ENCODE measurements at places on chromosomes 7 and 10.

- no peak for DNase-seq
Measured at GRCh38 chr7:2983586-2983985, 60.1 kb downstream of the CARD11 start.

GRCh38 chr7:45582136-45582749 lies 8.1 kb downstream of the ADCY1 start:
- peak; percentile 16 for DNase-seq

DNA sequence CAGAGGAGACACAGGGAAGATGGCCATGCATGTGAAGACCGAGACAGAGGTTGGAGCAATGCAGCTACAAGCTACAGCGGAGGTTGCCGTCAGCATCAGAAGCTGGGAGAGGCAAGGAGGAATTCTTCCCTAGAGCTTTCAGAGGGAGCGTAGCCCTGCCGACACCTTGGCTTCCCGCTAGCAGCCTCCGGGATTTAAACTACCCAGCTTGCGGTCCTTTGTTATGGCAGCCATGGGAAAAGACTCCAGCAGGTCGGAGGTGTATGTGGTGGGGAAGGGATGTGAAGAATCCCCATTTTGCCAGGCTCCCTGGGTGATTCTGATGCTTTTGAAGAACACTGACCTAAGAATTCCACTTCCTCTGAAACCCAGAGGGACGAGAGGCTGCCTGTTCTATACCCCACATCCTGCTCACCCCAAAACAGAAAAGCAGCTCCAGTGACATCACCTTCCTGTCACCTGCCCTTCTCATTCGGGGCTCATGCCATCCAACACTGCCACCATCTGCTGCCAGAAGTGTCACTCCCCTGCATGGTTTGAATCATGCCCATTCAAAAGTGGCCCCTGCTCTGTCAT lies 3.3 kb upstream of the SEPHS1 start:
- DNase-seq = no peak

- no peak for DNase-seq
Measured at GRCh38 chr10:3692387-3692999, 92.5 kb downstream of the KLF6 start.

- DNase-seq = peak; percentile 68
Measured at GRCh38 chr7:64183126-64183742, 23.8 kb upstream of the ZNF735 start.

- no peak for DNase-seq
Measured at GRCh38 chr7:117587931-117588330, 108.1 kb downstream of the CFTR start.

DNA sequence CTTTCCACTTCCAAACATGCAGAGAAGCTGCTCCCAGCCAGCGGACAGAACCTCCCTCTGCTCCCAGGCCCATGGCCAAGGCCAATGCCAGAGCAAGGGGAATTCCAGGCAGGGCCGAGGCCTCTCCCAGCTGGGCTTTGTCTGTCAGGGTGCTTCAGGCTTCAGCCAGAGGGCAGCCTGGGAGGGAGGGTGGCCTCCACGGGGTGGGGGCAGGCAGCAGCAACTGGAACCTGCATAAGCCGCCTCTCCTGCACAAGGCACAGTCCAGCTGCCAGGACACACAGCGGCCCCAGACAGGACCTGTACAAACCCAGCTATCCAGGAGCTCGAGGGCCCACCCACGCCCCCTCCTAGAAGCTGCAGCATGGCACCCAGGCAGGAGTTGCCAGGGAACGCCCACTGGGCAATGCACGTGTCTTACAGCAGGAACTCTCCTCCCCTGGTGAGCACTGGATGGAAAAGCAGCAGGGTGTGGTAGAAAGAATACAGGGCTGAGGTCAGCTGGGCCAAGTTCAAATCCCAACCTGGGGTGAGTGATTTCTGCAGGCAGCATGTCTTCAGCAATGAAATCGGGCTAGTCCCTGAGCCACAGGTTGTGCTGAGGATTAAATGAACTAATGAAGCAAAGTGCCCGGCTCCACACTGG lies 7.6 kb downstream of the FAM53B start:
- DNase-seq = no peak

DNA sequence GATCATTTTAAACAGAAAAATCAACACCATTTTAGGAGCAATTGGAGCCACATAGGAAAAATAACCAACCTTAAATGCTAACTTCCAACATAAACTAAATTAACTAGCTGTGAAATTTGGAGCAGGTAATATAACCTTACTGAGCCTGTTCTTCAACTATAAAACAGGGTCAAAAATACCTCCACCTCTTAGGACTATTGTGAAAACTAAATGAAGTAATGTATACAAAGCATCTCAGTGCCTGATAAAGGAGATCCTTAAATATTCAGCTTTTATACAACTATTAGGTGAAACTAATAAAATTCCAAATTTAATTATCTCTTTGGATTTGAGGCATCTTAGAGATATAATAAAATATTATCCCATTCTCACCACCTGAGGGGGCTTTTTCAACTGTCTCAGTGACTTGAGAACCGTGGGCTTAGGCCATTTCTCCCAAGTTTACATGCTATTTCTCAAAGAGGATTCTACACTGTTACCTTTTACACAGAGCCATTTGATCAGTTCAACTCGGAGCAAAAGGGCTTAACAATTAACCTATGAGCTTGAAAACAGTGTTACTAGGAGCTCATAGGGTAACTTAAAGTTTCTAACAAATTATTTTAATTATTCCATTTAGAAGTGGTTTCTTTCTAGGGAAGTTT lies 165.0 kb upstream of the ASAH2 start:
- no peak for DNase-seq

- DNase-seq = no peak
Measured at GRCh38 chr7:94375691-94376090, 19.0 kb upstream of the COL1A2 start.

GRCh38 chr7:122546496-122546895 lies 152.4 kb downstream of the RNF133 start:
- no peak for DNase-seq

- no peak for DNase-seq
Measured at GRCh38 chr7:116679500-116679899, 7.5 kb downstream of the MET start.

DNA sequence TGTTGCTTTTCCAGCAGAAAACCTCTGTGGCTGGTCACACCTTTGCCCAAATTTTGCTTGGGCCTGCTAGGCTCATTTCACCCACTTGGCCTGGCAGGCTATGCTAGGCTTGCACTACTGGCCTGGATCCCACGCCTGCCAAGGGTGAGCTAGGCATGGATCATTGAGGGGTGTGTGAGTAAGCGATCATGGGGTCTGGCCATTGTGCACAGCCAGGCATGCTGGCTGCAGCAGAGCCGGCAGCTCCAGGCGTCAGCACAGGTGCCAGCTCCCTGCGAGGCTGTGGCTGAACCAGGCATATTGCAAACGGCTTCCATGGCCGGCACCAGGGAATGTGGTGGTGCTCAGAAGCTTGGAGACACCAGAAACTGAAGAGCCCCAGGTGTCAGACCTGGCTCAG lies 19.2 kb downstream of the CFAP70 start:
- no peak for DNase-seq

DNA sequence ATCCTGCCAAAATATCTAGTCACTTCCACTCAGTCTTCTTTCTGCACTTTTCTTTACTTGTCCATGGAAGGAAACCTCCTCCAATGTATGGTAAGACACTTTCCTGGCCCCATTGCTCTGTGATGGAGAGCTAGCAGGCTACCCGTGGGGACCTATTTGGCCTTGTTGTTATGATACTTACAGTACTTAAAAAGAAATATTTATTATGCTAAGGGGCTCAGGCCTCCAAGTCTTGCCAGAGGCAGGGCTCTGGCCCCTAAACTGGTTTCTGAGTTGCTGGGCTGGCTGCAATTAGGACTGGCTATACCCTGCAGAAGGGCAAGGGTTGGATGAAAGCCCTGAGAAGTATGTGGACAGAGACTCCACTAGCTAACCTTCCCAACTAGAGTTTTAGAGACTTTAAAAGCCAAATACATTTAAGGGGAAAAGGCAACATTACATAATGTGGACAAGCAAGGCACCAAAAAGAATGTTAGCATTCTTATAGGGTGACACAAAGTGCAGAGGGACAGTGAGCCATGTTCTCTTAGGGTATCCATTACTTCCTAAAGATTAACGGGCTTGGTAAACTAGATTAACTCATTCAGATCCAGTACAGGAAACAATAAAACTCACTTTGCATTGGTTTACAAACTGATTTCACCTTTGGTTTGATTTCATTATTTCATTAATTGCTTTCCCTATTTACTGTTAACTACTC lies 84.9 kb upstream of the INHBA start:
- no peak for DNase-seq

DNA sequence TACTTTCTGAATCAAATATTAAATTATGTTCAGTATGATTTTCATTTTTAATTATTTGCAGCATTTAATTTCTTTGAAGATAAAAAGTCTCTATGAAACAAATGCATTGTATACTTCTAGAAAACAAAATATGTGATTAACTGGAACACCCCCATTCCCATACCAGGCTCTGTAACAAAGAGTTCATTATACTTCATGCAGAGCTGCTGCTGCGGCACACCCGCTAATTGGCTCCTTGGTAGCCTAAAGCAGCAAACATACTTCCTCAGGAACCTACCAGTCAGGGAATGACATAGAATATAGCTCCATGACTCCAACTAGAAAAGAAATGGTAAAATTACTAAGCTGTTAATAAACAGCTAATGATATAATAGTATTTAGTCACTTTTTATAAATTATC lies 19.3 kb downstream of the RAB11FIP2 start:
- no peak for DNase-seq

- no peak for DNase-seq
Measured at GRCh38 chr7:94179466-94179865, 175.3 kb upstream of the BET1 start.

DNA sequence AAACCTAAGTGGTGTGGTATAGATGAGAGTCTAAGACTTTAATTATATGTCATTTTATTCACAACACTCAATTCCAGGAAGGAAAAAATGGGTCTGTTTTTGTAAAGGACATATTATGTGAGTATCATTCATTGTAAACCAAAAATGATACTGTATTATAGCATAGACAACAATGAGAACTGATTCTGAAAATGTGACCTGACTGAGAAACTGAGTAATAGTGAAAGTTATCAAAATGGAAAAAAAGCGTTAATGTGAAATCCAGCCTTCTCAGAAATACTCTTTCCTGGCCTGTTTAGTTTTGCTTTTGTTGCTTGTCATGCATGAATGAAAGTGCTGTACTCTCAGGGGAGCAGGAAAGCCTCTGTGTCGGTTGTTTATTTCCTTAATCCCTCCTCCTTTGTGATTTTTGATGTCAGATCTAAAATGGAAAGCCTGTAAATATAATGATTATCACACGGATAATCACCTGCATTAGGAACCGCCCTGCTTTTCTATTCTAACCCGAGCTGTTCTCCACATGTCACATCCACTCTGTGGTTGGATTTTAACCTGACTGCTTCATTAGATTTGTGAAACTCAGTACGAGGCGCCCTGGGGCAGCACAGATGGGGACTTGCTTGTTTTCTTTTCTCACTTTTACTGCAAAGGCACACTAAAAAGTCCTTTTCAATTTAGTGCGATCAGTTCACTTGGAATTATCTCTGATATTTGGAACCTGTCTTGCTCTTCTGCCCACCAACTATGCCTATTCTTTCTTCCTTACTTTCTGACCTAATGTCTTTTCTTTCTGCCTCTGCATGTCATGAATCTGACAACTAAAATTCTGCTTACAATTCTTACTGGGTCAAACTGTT lies 240.9 kb upstream of the KAT6B start:
- DNase-seq = peak; percentile 63

DNA sequence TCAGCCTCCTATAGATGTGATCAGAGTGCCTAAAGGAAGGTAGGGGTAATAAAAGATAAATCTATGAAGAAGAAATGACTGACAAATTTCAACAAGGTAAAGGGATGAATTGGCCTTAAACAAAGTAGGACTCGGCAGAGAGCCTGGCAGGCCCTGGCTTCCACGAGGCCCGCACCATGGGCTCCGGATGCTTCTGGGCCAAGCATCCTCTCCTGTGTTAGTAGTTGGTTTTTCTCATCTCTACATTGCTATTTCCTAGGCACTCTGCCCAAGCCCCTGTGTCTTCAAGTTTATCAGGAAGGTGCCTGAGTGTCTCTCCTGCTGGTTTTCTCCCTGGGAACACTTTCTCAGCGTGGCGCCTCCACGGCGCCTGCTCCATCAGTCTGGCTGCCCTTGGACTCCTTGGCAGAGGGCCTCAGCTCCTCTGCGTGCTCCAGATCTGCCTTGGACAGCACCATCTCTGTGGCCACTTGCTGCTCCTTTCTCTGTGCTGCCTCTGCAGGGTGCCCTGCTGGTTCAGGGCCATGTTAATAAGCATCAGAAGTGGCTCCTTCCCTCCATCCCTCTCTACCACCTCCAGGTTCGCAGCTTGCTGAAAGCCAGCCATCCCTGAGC lies 413.3 kb upstream of the DPP6 start:
- no peak for DNase-seq

DNA sequence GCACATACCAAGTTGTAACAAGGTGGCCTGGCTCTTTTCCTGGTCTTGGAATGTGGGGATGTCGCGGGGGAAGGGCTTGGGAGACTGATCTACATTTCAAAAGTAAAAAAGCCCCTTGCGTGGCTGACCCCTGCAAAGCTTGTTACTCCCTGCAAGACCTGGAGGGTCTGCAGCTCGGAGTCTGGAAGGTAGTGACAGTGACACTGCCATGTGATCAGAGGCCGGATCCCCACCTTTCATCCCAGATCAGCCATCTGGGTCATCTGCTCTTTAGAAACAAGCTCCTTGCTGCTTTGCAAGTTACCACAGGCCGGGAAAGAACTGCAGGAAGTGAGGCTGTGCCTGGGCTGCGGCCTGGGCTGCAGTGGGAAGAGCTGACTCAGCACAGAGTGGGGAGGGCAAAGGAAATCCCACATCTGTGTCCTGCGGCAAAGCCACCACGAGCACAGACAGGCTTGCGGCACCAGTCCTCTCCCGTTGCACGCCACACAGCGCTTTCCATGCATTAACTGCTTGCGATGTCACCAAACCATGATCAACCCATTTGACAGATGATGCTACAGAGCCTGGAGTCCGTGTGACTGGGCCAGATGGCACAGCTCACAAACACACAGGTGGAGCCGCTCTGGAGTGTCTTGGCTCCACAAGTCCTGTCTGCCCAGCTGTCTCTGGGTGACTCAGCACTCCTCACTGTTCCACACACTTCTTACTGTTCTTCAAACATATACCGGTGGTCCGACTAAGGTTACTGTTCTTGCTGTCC lies 97.7 kb downstream of the SH3PXD2A start:
- DNase-seq = no peak

DNA sequence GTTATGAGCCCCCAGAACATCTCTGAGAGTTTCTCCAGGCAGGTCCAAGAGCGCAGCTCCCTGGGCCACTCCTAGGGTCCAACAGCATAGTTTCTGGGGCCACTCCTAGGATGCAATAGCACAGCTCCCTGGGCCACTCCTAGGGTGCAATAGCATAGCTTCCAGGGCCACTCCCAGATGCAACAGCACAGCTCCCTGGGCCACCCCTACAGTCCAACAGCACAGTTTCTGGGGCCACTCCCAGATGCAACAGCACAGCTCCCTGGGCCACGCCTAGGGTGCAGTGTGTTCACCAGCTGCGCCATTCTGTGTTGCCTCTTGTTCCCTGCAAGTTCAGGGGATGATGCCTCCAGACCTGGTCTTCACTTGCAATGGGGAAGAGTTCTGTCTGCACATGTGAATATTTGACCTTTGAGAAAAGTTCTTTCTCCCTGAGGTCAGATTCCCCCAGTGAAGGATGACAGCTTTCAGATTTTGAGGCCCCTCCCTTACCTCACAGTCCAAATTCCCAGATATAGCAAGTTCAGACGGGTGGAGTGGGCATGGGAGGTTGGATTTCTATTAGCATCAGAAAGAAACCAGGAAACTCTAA lies 43.0 kb upstream of the LEP start:
- DNase-seq = no peak
